ENCODE measurements at places on chromosomes 13 and 19. TPM values are rescaled to one million over a fixed set of nuclear protein-coding genes. Genes with fewer than 3 reads are reported as not detected.

Gene RFX1
- total RNA-seq, result 4.3 TPM

Gene EPSTI1
- total RNA-seq, result 0.25 TPM

Gene CALR3
- total RNA-seq, result not detected

Gene LAIR1
- not detected for total RNA-seq

Gene IZUMO2
- not detected for total RNA-seq

Gene C19orf18
- not detected for total RNA-seq

Gene PSG1
- 0.12 TPM for total RNA-seq
